ENCODE measurements at places on chromosomes 3 and 15. TPM values are rescaled to one million over a fixed set of nuclear protein-coding genes. Genes with fewer than 3 reads are reported as not detected.

DNA sequence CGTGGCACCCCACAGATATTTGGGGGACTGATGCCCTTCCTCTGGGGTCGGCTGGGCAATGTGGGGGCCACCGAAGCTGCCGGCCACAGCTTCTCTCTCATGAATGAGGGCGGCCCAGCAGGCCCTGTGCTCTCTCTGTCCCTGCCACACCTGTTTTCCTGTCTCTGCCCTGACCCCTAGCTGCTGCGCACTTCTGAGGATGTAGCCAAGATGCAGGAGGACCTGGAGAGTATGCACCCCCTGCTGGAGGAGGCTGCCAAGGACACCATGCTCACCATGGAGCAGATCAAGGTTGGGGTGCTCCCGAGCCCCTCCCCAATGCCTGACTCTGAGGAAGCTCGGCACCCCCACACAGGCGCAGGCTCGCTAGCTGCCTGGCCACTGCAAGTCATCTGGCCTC lies 59.7 kb downstream of the SEMA3G start:
- DNase-seq = peak; percentile 31

- DNase-seq = no peak
Observed at GRCh38 chr15:59168536-59168935, 38.1 kb upstream of the LDHAL6B start.

- no peak for DNase-seq
Observed at GRCh38 chr3:105356396-105356795, 10.3 kb upstream of the ALCAM start.

Gene GP9
- 1.8 TPM for polyA plus RNA-seq

Gene AHSG
- polyA plus RNA-seq = 90.9 TPM

Gene PML
- polyA plus RNA-seq = 34.9 TPM

Gene LYZL4
- not detected for polyA plus RNA-seq

GRCh38 chr3:62210011-62210410 lies 163.3 kb downstream of the FEZF2 start:
- no peak for DNase-seq

GRCh38 chr15:98966091-98966787 lies 41.4 kb downstream of the PGPEP1L start:
- no peak for DNase-seq

Gene EID1
- polyA plus RNA-seq = 382 TPM

DNA sequence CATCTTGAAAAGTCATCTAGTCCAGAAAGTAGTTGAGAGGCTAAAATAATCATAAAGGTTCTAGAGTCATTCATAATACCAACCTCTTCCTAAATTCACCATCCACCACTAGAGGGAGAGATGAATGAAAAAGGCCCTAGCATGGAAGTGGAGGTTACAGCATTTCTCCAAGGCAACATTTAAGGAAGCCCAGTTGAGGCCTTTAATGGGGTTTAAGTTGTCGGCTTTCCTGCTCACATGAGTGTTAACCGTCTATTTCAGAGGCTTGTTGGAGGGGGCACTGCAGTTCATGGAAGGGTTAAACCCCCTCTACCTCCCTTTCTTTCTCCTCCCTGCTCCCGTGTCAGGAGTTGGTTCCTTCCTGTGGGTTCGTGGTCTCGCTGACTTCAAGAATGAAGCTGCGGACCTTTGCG lies 3.8 kb upstream of the SLCO3A1 start:
- no peak for DNase-seq

- DNase-seq = no peak
Observed at GRCh38 chr3:3499012-3499562, 300.1 kb upstream of the LRRN1 start.

DNA sequence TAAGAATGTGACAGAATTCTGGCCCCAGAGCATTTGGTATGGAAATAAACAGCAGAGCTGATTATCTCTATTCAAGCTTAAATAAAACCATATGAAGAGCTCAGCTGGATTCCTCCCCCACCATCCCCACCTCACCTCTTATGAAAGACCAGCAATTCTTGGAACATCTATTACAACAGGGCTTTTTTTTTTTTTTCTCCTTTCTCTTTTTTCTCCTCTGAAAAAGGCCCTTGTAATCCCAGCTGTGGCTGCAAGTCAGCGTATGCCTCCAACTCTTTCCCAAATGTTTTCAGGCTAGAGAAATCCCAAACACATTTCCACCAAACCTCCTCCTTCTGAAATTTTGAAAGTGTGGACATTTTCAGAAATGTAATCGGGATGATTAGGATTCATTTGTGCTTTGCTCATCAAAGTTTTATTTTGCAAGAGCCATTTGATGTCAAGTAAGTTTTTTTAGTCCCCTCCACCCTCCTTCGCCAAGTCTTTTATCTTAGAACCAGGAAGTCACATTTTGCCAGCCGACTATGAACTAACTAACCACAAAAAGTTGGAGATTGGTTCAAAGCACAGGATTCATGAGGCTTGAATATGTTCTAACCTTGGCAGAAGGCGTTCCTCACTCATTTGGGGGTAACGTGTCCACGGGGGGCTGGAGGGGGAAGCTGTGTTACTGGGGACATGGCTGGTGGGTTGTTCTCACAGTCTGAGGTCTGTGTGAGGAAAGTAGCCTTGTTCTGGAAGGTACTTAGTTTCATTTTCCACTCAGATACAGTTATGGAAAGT lies 142.0 kb upstream of the PDZRN3 start:
- DNase-seq = no peak

GRCh38 chr15:65402961-65403360 lies 19.8 kb downstream of the IGDCC4 start:
- DNase-seq = no peak

- DNase-seq = no peak
Observed at GRCh38 chr3:11034309-11034985, 41.9 kb downstream of the SLC6A1 start.

DNA sequence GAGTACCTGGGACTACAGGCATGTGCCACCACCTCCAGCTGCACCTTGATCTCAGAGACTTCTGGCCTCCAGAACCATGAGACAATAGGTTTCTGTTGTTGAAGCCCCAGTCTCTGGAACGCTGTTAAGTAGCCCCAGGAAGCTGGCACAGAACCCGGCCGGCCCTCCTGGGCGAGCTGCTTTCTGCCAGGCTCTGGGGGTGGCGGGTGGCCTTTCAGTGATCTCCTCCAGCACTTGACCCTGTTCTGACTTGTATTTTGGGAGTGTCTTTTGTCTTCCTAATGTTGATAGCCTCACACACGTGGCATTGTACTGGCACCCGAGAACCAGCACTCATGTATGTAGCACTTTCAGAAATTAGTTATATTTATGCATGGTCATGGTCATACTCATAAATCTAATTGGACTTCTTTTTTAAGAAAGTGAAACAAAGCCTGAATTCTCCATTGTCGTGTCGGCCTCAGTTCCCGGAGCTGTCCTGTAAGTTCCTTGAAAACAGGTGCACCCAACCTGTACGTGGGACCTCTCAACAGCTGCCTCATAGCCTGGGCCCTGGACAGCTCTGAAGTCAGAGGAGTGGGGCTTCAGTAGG lies 74.0 kb downstream of the TFRC start:
- DNase-seq = no peak

GRCh38 chr3:16318176-16318575 lies 53.2 kb downstream of the OXNAD1 start:
- DNase-seq = no peak

DNA sequence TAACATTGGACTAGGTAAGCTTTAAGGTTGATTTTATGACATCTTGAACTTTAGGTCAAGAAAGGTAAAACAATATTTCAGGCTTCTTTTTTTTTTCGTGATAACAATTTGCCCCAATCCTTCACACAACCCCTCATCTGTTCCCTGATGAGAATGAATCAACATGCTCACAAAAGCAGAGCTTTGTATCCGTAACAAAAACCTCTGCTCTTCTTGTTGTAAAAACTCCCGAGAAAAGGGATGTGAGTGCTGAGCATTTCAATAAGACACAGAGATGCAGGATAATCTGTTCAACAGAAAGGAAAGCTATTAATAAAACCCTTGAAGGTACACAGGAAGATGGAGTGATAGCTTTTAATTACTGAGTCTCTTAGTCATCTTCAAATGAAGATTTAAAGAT lies 94.3 kb downstream of the RAD18 start:
- DNase-seq = no peak

Gene ISLR
- 64.0 TPM for polyA plus RNA-seq

DNA sequence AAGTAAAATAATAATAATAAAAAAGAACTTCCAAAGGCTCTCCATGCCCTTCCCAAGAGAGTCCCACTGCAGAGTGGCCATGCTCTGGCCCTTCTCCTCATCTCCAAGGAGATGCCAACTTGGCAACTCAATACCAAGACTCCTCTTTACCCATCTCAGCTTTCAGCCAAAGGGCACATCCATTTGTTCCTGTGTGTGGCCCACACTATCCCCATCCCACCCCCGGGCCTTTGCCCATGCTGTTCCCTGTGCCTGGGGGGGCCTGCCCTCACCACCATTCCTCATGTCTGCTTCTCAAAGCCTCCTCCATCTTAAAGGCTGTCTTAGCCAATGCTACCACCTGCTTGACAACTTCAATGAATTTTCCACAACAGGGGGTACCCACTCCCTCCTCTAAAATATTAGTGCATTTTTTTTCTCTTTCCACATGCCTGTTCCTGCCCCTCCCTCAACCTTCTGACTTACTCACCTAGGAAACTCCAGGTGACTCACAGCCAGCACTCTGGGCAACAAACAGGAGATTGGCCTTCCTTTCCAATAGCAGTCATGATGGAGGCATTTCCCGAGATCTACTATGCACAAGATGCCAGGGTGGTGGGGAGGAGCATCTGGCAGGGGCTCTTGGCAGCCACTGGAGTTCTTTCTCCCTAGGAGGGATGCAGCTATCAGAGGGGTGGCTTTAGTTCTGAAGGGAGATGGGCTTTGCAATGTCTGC lies 109.4 kb upstream of the SMAD3 start:
- no peak for DNase-seq

Gene CPEB1
- 3.1 TPM for polyA plus RNA-seq

Gene DUOXA1
- not detected for polyA plus RNA-seq

DNA sequence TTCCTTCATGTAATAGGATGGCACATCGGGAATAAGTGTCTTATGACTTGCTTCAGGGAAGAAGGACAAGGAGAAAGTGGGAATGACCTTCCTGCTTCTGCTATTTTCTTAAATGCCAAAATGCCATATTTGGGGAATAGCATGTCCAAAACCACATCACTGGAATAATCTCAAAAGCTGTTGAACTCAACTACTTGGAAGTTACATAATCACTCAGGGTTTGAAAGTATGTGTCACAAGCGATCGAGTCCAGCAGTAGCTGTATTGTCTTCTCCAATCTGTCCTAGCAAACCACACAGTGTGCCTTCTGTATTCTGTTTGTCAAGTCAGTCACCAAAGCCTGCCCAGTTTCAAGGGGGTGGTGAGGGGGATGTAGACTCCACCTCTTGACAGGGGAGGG lies 58.3 kb upstream of the GADL1 start:
- no peak for DNase-seq

Gene TRAT1
- polyA plus RNA-seq = not detected

Gene SHC4
- polyA plus RNA-seq = 2.6 TPM

Gene BTBD1
- polyA plus RNA-seq = 74.5 TPM

DNA sequence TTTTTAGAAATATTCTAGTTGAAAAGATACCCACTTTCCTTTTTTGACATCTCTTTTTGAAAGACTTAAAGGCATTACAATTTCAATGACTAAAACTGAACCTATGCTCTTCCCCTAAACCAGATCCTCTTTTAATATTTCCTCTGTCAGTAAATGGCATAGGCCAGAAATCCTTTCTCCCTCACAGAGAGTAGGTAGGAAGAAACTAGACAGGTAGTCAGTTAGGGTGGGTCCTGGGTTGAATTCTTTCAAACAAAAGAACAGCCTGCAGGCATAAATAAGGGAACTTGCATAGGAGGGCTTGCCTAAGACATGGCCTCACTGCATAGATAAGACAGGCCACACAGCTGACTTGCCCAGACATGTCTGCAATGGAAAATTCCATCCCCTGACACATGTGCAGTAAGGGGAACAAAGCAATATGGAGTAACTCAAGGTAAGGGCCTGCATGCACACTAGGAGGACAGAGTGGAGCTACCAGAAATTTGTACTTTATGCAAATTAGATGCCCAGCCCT lies 23.1 kb downstream of the PLSCR5 start:
- no peak for DNase-seq

- no peak for DNase-seq
Observed at GRCh38 chr3:46285931-46286619, 43.8 kb downstream of the CCR3 start.

Gene PLA1A
- polyA plus RNA-seq = 7.5 TPM

- DNase-seq = no peak
Observed at GRCh38 chr15:69921626-69922619, 175.8 kb downstream of the TLE3 start.

- no peak for DNase-seq
Observed at GRCh38 chr3:35067750-35068149, 571.6 kb upstream of the ARPP21 start.

Gene TTLL13
- polyA plus RNA-seq = 0.18 TPM

GRCh38 chr3:169148448-169149348 lies 514.8 kb downstream of the MECOM start:
- no peak for DNase-seq

GRCh38 chr3:174270841-174271240 lies 588.3 kb upstream of the NAALADL2 start:
- DNase-seq = no peak

- no peak for DNase-seq
Observed at GRCh38 chr3:183428447-183429211, at the start of gene MCF2L2. Gene MCF2L2 (minus strand): TSS chr3:183428619. CDS start chr3:183427977, 642 bp downstream.

Gene SNX22
- 1.1 TPM for polyA plus RNA-seq

DNA sequence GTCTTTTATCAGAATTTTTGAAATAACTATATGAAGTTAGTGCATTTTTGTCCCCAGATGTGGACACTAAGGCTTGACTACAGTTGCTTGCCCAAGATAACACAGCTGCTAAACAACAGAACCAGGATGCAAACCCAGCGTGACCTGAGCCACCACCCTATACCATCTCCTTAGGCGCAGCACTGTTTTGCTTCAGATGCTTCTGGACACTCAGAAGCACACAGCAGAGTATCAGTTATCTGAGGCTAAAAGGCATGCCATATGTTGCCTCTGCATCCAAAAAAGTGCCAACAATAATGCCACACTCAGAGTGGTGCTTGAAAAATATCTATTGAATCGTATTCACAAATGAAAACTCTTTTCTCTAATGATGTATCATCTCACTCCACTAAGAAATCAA lies 24.5 kb downstream of the KCNMB2 start:
- DNase-seq = no peak

Gene ALS2CL
- polyA plus RNA-seq = 18.0 TPM

DNA sequence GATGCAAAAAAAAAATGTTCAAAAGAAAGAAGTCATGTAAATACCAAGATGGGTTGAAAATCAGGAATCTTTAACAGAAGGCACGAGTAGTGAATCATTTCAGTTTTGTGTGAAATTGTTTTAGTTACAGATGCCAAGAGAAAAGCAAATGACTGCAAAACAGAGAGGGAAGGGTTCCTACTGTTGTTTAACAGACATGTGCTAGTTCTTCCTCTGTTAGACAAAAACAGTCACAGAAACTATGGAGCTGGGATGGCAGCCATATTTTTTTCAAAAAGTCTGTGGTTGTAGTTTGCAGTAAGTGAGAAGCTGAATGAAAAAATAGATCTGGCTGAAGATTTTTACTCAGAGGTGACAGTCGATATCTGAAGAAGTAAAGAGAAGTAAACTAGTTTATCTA lies 511.9 kb downstream of the ZIC1 start:
- no peak for DNase-seq

DNA sequence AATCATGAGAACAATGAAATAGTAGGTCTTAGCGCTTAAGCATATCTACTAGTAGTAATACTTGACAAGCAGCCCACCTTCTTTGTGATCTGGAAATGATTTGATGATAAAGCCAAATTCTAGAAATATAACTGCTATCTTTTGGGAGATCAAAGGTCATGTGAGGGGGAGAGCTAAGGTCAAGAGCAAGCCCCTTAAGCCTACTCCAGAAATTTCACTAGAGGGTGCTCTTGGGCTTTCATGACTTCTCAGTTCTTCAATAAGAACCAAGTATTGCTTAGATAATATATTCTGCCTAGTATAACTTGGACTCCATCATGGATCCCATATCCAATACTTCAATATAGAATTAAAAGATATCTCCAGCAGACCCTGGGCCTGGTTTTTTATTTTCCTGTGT lies 319.6 kb downstream of the ZBTB20 start:
- no peak for DNase-seq
